ENCODE measurements at places on chromosomes 6 and 20.

- peak; percentile 86 for DNase-seq
Measured at GRCh38 chr6:21953831-21954801, 342.7 kb downstream of the PRL start.

GRCh38 chr6:105780146-105780860, 305.8 kb upstream of the PRDM1 start:
- no peak for DNase-seq

DNA sequence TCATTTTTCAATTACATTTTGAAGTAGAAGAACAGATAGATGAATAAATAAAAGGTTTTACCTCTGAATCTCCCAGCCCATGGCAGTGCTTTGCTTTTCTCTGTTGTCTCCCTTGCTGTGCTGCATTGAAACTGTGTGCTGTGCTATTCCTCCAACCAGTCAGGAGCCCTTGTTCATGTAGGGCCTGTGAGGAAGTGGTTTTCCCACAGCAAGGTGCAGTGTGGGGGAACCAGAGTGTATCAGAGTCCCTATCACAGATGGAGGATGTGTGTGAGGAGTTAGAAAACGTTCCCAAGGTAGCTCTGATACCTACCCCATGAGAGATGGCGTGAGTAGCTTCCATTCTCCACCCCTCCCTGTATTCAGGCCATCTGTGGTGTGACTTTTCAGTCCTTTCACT, 72.8 kb upstream of the RALGAPA2 start:
- no peak for DNase-seq

- DNase-seq: no peak
Measured at GRCh38 chr6:45326698-45327417, 1.3 kb upstream of the RUNX2 start.

DNA sequence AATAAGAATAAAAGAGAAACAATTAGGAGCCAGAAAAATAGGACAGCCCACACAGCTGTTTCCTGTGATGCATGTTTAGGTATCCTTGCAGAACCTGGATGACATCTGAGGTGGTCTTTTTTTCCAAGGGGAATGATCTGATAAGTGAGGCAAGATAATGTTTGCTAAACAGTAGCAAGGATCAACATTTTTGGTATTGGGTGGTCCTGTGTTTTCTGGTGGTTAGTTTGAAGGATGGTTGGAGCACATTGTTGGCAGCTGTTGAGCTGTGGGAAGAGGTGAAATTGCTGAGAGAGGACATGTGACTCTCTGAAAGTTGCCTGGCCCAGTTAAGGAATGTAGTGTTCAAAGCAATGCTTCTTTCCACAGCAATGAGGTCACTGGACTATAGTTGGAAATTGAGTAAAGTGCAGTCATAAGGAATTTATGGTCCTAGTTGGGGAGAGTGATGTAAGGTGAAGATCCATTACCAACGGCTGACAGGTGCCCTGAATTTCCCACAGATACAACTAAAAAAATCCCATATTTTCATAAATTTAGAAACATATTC, 270.2 kb upstream of the IMPG1 start:
- DNase-seq: no peak

- no peak for DNase-seq
Measured at GRCh38 chr6:39929039-39929732, 5.1 kb downstream of the MOCS1 start.

DNA sequence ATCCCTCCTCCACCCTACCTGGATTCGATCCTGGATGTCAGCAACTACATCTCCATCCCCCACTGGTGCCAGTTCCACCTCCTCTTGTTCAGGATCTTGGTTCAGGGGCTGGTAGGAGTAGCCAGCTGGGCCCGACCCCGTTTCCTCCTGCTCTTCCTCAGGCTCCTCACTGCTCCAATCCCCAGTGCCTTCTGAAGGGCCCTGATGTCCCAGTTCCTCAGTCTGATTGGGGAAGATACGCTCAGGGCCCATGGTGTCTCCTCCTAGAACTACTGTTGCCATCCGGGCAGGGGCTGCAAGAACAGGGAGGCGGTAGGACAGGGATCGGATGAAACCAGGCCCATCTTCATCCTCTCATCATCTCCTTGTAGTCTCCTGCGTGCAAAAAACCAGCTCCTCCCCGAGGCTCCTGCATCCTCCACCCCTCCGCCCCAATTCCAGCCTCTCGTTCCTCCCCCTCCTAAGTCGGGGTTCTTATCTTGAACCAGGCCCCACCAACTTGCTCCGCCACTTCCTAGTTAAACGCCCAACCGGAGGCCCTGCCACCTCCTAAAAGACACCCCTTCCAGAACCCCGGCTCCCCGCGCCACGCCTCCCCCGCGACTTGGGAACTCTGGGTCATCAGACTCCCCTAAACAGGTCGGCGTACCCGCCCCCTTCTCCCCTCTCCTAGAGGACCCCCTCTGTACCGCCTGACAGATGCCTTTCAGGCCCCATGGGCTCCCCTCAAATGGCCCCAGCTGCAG, 476 bp downstream of the MEA1 start:
- DNase-seq: peak; percentile 16

GRCh38 chr6:77716311-77716710, 63.5 kb downstream of the MEI4 start:
- no peak for DNase-seq

GRCh38 chr6:30378290-30378937, 33.5 kb downstream of the RPP21 start:
- DNase-seq: peak; percentile 10

GRCh38 chr6:24957199-24957598, 21.4 kb upstream of the RIPOR2 start:
- no peak for DNase-seq

DNA sequence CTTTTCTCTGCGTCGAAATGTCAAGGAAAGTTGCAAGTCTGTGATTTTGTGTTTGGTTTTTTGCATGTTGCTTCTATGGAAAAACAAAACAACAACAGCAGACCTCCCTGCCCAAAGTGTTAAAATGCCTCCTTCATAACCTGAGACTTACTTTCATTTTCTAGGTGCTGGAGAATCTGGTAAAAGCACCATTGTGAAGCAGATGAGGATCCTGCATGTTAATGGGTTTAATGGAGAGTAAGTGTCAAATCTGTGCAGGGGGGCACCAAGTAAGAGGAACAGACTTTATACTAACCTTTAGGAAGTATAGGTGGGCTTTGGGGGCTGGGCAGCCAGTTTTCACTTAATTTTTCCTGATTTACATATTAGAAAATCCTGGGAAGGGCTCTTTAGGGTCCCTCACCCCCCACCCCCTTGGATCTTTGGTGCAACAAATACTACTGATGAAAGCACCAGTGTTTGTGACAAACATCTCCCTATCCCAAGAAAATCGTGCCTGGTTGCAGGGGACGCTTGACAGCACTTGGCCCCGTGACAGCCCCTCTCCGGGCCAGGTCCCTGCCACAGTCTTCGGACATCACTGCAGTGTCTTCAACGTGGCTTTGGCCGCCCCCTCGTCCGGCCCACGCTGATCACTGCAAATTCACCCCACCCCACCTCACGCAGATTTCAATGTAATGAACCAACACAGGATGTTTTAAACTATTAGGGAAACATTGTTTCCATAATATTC, 43.1 kb downstream of the GNAS start:
- no peak for DNase-seq

DNA sequence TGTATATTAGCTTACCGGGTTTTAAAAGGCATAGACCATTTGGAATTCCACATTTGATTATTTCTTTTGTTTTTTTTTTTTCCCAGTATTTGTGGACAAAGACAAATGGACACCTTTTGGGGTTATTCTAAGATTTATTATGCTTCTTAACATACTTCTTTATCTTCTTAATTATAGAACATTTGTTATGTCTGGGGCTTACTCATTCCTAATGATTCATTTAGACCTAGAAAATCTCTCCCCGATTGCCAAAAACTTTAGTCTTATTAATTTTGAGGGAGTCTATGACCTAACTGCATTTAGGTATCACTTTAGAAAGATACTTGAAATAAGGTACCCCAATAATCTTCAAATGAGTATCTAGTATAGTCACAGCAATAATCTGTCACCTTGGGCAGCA, 170.7 kb upstream of the PREP start:
- no peak for DNase-seq

- no peak for DNase-seq
Measured at GRCh38 chr6:125714441-125715090, 34.9 kb upstream of the HEY2 start.

DNA sequence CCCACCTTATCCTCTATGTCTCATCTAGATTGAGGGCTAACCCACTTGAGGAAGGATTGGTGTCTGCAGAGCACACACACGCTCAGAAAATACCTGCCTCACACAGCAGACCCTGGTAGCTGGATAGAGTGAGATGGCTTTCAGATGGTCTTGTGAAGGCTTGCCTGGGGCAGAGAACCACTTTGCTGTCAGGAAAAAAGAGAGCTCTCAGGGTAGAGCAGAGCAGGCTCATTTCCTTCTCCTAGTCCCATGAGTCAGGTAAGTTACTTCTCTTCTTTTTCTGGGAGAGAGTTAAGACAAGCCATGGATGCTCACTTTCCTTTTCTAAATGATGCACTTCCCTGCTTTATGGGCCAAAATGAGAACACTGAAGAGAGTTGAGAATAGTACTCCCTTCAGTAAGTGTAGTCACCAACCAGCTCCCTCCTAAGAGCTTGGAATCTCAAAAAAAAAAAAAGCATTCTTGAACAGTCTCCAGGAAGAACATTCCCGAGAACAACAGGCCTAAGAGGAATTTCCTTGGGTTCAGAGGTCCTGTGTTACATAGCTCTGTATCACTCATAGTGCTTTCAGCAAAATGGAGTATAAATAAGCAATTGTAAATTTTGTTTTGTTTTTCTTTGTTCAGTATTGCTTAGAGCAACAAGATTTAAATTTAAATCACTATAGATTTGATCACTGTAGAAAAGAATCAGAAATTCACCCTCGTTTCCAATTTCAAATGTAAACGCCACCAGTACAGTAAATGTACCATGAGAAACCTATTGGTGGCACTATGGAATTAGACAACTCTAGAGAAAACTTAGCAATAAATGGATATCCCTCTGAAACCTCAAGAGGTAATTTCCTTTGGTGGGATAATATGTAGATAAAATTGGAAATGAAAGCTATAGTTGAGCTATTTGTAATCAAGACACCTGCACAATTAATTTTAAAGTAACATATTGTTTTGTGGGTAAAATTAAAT, 530.3 kb downstream of the RFPL4B start:
- peak; percentile 1 for DNase-seq

GRCh38 chr6:12419631-12420272, 129.6 kb downstream of the EDN1 start:
- DNase-seq: peak; percentile 46

GRCh38 chr6:136317021-136317694, 27.5 kb upstream of the BCLAF1 start:
- DNase-seq: peak; percentile 77

DNA sequence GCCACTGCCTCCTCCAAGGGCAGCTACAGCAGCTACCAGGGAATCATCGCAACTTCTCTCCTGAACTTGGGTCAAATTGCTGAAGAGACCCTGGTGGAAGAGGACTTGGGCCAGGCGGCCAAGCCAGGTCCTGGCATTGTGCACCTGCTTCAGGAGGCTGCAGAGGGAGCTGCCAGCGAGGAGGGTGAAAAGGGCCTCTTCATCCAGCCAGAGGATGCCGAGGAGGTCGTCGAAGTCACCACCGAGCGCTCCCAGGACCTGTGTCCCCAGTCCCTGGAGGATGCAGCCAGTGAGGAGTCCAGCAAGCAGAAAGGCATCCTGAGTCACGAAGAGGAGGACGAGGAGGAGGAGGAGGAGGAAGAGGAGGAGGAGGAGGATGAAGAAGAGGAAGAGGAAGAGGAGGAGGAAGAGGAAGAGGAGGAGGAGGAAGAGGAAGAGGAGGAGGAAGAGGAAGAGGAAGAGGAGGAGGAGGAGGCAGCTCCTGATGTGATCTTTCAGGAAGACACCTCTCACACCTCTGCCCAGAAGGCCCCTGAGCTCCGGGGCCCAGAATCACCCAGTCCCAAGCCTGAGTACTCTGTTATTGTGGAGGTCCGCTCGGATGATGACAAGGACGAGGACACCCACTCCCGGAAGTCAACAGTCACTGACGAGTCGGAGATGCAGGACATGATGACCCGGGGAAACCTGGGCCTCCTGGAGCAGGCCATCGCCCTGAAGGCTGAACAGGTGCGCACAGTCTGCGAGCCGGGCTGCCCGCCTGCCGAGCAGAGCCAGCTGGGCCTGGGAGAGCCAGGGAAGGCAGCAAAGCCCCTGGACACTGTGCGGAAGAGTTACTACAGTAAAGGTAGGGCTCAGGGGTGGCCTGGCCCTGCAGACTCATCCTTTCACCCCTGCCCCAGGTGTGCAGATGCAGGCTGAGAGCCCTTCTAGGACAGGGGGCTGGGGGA, 43.7 kb downstream of the MYT1 start:
- no peak for DNase-seq

GRCh38 chr6:4066029-4066755, 12.7 kb downstream of the FAM217A start:
- DNase-seq: no peak

DNA sequence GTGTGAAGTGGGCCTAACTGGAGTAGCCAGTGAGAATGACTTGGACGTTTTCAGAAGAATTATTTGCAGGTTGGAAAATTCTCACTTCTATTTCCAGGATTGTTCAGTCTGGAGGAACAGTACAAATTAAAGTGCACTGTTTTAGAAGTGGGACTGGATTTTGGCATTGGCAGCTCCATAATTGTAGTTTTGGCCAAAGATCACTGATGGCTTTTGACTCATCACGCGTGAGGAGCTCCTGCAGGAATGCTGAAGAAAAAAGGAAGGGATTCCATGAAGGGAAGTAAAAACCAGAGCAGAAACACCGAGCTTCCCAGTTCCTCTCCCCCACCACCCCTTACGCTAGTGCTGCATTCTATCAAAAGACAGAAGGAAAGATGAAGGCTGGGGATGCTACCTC, 103.5 kb downstream of the JARID2 start:
- no peak for DNase-seq

GRCh38 chr6:98827295-98828159, 6.8 kb upstream of the POU3F2 start:
- DNase-seq: no peak

DNA sequence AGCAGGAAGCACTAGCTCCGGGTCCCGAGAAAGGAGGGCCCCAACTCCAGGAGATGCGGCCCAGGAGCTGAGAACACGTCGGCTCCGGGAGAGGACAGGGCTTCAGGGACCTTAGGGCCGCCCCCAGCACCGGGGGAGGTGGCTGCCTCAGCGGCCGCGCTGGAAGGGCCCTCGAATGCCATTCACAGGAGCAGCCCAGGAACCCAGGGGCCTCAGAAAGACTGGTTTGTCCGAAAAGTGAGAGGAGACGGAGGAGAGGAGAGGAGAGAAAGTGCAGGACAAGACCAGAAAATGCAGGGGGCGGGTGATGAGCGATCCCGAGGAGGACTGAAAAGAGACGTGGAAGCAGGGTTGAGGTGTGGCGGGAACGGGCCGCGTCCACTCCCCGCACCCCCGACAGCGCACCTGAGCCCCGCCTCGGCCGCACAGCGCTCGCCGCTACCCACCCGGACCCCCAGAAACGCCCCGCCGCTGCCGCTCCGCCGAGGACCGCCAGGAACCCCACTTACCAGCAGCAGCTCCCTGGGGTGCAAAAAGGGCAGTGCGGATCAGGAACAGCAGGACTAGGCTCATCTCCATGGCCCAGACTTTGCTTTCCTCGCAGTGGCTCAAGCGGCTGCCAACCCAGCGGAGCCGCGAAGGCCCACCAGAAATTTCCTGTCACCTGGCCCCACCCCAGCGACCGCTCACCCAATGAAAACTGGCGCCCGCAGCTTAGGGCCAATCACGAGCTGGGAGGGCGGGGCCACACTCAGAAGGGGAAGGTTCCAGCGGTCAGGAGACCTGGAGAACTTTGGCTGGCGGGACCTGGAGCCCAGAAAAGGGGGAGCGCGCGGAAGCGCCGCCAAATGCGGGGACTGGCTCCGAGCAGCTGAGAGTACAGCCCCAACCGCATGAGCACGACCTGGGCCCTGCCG, 25.4 kb downstream of the HLA-F start:
- DNase-seq: peak; percentile 95

GRCh38 chr6:133277900-133278545, 36.9 kb downstream of the EYA4 start:
- no peak for DNase-seq

- DNase-seq: peak; percentile 78
Measured at GRCh38 chr6:4931530-4932227, 72.2 kb downstream of the RPP40 start.
